ENCODE measurements at places on chromosomes 11 and 22. TPM values are rescaled to one million over a fixed set of nuclear protein-coding genes. Genes with fewer than 3 reads are reported as not detected.

GRCh38 chr11:32328392-32328791, 106.9 kb downstream of the WT1 start:
- no peak overlapping the region for H3K27ac ChIP-seq
- no peak for DNase-seq
- H3K4me3 ChIP-seq: no peak overlapping the region
- no peaks in the 10 kb centered on the region for H3K4me1 ChIP-seq
- H3K27me3 ChIP-seq: no peaks in the 10 kb centered on the region
- no peaks in the 10 kb centered on the region for H3K36me3 ChIP-seq

GRCh38 chr11:44793350-44794090, 66.8 kb downstream of the TSPAN18 start:
- H3K4me1 ChIP-seq: peaks cover 12% of the 10 kb centered on the region
- H3K36me3 ChIP-seq: no peaks in the 10 kb centered on the region
- H3K4me3 ChIP-seq: no peak overlapping the region
- no peaks in the 10 kb centered on the region for H3K27me3 ChIP-seq
- no peak for DNase-seq

Gene BACE1
- total RNA-seq: 2.3 TPM

Gene HEPHL1
- total RNA-seq: not detected

DNA sequence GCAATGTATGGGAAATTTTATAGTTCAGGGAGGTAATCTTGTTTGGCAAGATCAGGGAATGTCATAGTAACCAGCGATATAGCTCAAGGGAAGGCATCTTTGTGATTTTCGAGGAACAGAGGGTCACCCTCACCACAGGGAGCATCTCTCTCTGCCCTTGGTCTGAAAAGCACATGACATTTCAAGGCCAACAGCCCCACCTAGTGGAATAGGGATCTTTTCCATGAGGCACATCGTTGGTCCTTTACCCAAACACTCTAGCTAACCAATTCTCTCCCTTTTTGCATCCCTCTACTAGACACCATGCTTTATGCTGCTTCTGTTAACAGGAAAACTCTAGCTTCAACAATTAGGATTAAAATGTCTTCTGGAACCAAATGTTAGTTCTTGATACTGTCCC, 179.0 kb downstream of the GRM5 start:
- DNase-seq: peak; percentile 71
- no peak overlapping the region for H3K4me3 ChIP-seq
- H3K27ac ChIP-seq: no peak overlapping the region
- H3K4me1 ChIP-seq: no peaks in the 10 kb centered on the region
- no peaks in the 10 kb centered on the region for H3K36me3 ChIP-seq

DNA sequence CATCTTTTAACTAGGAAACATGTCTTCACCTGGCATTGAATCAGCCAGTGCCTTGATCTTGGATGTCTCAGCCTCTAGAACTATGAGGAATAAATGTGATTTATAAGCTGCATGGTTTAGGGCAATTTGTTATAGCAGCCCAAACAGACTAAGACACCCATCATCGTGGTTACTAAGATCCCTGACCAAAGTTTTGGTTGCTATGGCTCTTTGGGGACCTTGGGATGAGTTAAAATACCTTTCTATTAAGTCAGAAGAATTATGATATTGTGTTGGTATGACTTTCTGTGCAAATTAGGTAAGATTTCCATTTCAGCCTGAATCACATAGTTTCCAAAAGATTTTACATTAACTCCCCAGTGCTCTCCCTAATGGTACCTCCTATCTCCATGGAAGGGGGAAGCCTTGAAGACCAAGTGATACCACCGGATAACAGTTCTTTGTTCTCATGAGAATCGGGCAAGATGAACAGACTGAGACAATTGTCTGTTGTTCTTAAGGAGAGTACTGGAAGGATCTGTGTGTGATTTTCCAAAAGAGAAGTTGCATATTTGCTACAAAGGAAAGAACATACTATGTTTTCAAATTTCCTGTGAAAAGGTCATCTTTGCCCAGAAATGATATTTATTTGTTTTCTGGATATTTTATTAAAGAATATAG, 60.4 kb upstream of the UBASH3B start:
- H3K27ac ChIP-seq: no peak overlapping the region
- no peaks in the 10 kb centered on the region for H3K27me3 ChIP-seq
- H3K36me3 ChIP-seq: no peaks in the 10 kb centered on the region
- no peak for DNase-seq

DNA sequence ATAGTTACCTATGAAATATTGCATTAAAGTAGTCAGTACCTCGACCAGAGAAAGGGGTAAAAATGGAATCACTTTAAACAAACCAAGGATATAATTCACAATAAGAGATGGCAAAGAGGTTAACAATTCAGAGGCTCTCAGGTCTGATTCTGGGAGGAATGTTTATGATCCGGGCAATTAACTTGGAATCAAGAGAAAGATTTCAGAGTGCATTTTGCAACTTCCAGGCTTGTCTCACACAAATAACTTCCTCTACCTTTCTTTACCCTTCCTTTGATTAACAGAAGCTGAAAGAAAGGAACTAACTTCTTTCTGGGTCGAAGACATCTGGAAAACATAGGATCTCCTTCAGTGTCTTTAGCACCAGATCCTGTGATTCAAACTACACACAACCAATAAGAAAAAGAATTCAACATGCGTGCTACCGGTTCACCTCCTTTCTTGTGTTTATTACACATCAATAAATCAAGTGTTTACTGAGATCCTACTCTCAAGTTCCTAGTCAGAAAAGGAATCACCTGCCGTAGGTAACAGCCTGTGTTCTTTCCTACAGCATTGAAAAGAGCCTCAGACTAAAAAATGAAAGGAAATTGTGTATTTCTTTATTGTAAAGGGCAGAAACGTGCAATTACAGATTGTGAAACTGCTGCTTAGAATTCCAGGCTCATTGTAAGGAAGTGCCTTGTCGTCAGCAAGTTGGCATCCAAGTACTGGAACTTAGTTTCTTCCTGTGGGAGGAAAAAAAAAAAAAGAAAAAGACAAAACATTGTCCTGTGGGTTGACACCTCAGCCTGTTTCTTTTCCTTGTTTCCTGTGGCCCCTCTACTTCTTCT, 29.5 kb downstream of the CARD18 start:
- H3K4me1 ChIP-seq: no peaks in the 10 kb centered on the region
- DNase-seq: no peak
- H3K27me3 ChIP-seq: no peaks in the 10 kb centered on the region

- no peak overlapping the region for H3K27ac ChIP-seq
- no peak for DNase-seq
- no peaks in the 10 kb centered on the region for H3K36me3 ChIP-seq
- no peak overlapping the region for H3K4me3 ChIP-seq
- peaks cover 2% of the 10 kb centered on the region for H3K4me1 ChIP-seq
- peaks cover 8% of the 10 kb centered on the region for H3K27me3 ChIP-seq
These were observed 81.5 kb downstream of the FBLN1 start for GRCh38 chr22:45584121-45584570.

Data from SJCRH30 (cell line).